ENCODE measurements at places on chromosomes 12 and 14. TPM values are rescaled to one million over a fixed set of nuclear protein-coding genes. Genes with fewer than 3 reads are reported as not detected.

Gene KRT83
- total RNA-seq: not detected

Gene DPY19L2
- total RNA-seq: 6.8 TPM

Gene KRT7
- 17.0 TPM for total RNA-seq

Gene TAC3
- not detected for total RNA-seq

Gene NOXRED1
- 0.16 TPM for total RNA-seq

Gene FITM1
- not detected for total RNA-seq

Gene VWF
- total RNA-seq: 0.81 TPM

Gene IGF1
- total RNA-seq: 0.12 TPM

Gene POTEM
- total RNA-seq: not detected

Gene TMBIM6
- total RNA-seq: 356 TPM

Gene HOXC4
- total RNA-seq: 0.24 TPM
